ENCODE measurements at places on chromosomes 3 and 15.

DNA sequence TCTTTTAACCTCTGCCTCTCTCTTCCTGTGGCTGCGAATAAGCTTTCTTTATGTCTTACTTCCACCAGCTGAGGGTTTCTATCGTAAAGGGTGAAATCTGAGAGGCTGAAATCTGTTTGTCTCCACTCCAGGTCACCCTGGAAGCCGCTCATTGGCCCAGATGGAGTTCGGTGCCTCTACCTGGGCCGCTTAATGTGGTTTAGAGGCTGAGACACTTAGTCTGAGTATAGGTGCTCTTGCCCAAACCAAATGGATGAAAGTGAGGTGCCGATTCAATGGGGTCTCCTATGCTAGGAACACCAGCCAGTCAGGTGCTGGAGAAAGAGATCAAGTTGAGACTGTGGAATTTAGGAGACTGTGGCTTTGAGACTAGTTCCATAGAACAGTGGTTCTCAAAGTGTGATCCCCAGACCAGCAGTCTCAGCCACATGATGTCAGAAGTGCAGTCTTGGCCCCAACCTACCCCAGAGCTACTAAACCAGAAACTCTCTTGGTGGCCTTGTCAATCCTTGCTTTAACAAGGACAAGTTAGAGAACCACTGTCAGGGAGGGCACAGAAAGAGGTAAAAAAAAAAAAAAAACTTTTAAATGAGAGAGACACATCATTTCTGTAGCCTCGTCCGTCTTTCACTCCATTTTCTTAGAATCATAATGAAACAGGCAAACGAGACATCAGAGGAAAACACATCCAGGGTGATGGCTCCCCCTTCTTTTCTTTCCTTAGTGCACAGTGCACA, 54.9 kb upstream of the CCR2 start:
- no peaks in the 10 kb centered on the region for H3K36me3 ChIP-seq
- no peaks in the 10 kb centered on the region for H3K27me3 ChIP-seq
- H3K4me1 ChIP-seq: no peaks in the 10 kb centered on the region
- H3K4me3 ChIP-seq: no peak overlapping the region

DNA sequence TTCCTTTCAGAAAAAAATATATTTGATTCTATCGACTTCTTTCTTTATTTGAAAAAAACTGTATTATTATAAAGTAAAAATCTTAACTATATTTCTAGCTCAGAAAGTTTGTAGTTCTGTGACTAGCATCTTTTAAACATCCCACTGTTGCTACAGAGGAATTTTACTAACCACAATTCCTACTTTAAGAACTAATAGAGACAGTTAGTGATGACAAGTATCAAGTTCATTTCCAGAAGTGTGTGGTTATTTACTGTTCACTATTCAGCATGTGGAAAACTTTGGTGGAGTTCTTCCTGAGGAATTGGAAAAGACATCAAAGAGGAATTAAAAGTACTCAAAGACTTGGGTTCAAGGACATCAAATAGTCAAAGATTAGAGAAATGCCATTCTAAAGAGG, 524.1 kb upstream of the CBLB start:
- H3K4me1 ChIP-seq: no peaks in the 10 kb centered on the region
- H3K27me3 ChIP-seq: no peaks in the 10 kb centered on the region
- no peak for DNase-seq
- H3K36me3 ChIP-seq: no peaks in the 10 kb centered on the region

DNA sequence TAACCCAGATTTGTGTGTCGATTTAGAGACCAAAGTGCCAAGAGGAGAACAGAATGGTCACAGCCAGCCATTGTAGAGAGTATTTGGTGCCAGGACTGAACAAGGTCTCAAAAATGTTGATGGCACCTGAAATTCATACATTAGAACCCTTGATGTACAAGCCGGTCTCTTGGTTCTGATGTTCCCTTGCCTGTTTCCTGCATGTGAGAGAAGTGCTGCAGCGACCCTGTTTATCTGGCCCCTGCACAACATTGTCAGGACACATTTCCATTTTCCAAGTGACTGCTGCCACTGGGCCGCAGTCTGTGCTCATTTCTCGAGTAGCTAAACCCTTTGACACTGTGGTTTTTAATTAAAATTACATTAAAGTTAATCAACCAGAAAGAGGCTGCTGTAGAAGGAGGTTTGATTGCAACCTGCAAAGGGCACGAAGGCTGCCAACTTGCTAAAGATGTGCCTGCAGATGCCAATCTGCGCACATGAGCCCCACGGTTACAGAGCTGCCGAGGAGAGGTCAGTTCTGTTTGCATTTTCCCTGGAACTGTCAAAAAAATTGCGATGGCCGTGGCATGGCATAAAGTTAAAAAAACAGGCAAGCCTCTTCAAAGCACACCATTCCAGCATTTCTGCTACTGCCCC, 136.4 kb upstream of the CMC1 start:
- no peaks in the 10 kb centered on the region for H3K27me3 ChIP-seq
- no peak for DNase-seq
- no peak overlapping the region for H3K4me3 ChIP-seq
- H3K27ac ChIP-seq: no peak overlapping the region

- peak overlapping the region; percentile 93 for H3K4me3 ChIP-seq
- H3K36me3 ChIP-seq: no peaks in the 10 kb centered on the region
- DNase-seq: no peak
- H3K27ac ChIP-seq: no peak overlapping the region
- peaks cover 61% of the 10 kb centered on the region for H3K27me3 ChIP-seq
These were observed 1.3 kb upstream of the ITPR1 start for GRCh38 chr3:4491855-4492207.

- no peaks in the 10 kb centered on the region for H3K27me3 ChIP-seq
- H3K27ac ChIP-seq: no peak overlapping the region
- peaks cover 5% of the 10 kb centered on the region for H3K4me1 ChIP-seq
- H3K36me3 ChIP-seq: peaks cover 26% of the 10 kb centered on the region
These were observed 10.0 kb downstream of the POC1A start for GRCh38 chr3:52144034-52144795.

GRCh38 chr3:24129549-24129948, 184.5 kb downstream of the NR1D2 start:
- no peaks in the 10 kb centered on the region for H3K4me1 ChIP-seq
- no peak overlapping the region for H3K4me3 ChIP-seq
- H3K27ac ChIP-seq: no peak overlapping the region
- H3K27me3 ChIP-seq: peaks cover 37% of the 10 kb centered on the region
- DNase-seq: no peak

- H3K27me3 ChIP-seq: peaks cover 39% of the 10 kb centered on the region
- peak within 1 kb of the TSS; percentile 89 for H3K4me3 ChIP-seq
- peaks cover 4% of the 10 kb centered on the region for H3K4me1 ChIP-seq
- H3K27ac ChIP-seq: no peak within 1 kb of the TSS
- peak; percentile 79 for DNase-seq
- no peaks in the 10 kb centered on the region for H3K36me3 ChIP-seq
These were observed at the start of gene DOCK3 for GRCh38 chr3:50674349-50675178. TSS of gene DOCK3 (plus strand) at chr3:50674927. CDS start at chr3:50675264, 337 bp downstream.

DNA sequence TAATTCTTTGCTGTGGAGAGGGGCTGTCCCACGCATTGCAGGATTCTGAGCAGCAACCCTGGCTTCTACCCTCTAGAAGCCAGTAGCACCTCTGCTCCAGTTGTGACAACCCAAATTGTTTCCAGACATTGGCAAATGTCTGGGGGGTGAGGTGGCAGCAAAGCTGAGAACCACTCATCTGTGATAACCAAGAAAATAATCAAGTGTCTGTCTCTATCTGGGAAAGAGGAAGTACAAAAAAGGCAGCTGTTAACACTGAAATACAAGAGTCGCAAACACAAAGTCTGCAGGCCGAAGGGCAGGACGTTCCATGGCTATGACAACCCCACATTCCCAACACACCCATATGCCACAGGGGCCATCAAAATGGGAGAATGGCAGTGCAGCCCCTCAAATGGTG, 42.2 kb upstream of the GNB5 start:
- no peak for DNase-seq
- H3K4me3 ChIP-seq: no peak overlapping the region
- peaks cover 18% of the 10 kb centered on the region for H3K36me3 ChIP-seq
- H3K27me3 ChIP-seq: no peaks in the 10 kb centered on the region
- H3K27ac ChIP-seq: no peak overlapping the region
- peaks cover 7% of the 10 kb centered on the region for H3K4me1 ChIP-seq

- peak overlapping the region; percentile 47 for H3K27ac ChIP-seq
- H3K4me1 ChIP-seq: no peaks in the 10 kb centered on the region
- no peaks in the 10 kb centered on the region for H3K36me3 ChIP-seq
- no peak for DNase-seq
- H3K4me3 ChIP-seq: peak overlapping the region; percentile 53
These were observed 3.2 kb downstream of the ZIC1 start for GRCh38 chr3:147412261-147412916.

DNA sequence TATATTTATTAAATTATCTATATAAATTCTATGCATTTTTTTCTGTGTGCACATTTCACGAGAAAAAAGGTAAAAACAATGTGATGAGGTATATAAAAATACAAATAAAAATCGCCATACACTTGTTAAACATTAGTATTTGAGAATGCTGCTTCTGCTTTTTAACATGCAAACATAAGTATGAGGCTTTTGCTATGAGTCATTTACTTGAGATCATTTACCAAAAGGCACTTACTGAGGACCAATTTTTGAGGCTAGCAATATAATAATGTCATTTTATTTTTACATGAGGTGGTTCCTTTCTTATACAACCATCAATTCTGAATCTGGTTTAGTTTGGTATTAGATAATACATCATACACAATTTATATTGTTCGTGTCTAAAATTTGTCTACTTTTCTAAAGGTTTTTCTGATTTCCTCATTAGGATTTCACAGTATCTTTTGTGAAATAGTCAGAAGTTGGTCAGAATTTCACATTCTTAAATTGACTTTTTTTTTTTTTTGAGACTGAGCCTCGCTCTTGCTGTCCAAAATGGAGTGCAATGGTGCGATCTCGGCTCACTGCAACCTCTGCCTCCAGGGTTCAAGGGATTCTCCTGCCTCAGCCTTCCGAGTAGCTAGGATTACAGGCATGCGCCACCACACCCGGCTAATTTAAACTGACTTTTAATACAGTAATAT, 25.6 kb downstream of the DCUN1D1 start:
- H3K27ac ChIP-seq: no peak overlapping the region
- H3K27me3 ChIP-seq: no peaks in the 10 kb centered on the region
- no peaks in the 10 kb centered on the region for H3K4me1 ChIP-seq
- peaks cover 82% of the 10 kb centered on the region for H3K36me3 ChIP-seq

- no peaks in the 10 kb centered on the region for H3K27me3 ChIP-seq
- peaks cover 3% of the 10 kb centered on the region for H3K4me1 ChIP-seq
- no peak overlapping the region for H3K4me3 ChIP-seq
- no peak for DNase-seq
- H3K36me3 ChIP-seq: no peaks in the 10 kb centered on the region
- H3K27ac ChIP-seq: no peak overlapping the region
These were observed 6.0 kb upstream of the RTP1 start for GRCh38 chr3:187191271-187191670.

DNA sequence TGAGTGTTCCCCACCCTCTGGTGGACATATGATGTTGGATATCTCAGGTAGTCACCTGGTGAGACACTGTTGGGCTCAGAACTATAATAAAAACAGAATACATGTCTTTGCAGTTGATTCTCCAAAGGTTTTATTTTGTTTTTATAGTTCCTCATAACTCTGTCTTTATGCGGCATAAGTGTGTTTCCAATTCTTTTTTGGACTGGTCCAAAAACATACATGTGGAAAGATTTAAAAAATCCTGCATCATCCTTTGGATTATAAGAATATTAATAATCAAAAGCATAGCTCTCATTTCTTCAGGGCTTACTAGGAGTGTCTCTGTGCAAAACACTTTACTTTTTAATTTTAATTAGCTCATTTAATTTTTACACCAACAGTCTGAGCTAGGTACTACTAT, 71.0 kb upstream of the ANKRD34C start:
- DNase-seq: no peak
- H3K27ac ChIP-seq: no peak overlapping the region

- H3K36me3 ChIP-seq: peaks cover 23% of the 10 kb centered on the region
- no peaks in the 10 kb centered on the region for H3K4me1 ChIP-seq
- H3K4me3 ChIP-seq: no peak overlapping the region
- no peak for DNase-seq
These were observed 24.5 kb downstream of the CHDH start for GRCh38 chr3:53821631-53822121.

DNA sequence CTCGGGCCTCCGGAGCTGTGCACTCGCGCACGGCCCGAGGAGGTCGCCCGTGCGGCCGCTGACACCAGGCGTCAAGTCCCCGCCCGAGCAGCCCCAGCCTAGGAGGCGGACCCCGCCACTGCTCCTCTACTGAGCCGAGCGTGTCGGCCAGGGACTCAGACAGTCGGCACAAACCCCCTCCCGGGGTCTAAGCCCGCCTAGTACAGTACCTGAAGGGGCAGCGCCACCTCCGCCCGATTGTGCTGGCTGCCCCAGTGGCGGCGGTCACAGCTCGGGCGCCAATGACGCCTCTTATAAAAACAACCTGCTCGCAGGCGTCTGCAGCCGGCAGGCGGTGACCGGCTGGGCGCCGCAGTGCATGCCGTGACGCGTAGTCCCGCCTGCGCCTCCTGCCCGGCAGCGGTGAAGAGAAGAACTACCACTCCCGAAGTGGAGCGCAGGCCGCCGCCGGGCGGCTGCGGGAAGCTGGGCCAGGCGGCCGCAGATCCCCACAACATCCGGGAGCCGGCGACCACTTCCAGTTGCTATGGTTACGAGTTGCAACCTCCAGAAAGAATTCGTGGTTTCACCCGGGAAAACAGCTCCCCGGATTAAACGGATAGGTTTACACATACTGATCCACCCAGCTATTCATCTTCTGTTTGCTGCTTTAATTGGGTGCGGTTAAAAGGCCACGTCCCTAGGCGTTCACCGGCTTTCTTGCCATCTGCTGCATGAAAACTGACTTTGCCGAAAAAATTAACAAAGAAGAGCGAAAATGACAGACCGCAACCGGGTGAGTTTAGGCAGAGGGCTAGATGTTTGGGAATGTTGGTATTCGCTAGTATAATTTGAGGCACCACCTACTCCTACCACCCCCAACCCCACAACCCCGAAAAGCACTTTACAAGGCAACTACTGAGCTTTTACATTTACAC, at the start of the genes CCPG1 and PIERCE2:
TSS of gene CCPG1 (minus strand) at position 348 of the 917 bp plus-strand sequence. CDS start 18,935 bp downstream, outside the sequence.
TSS of gene PIERCE2 (plus strand) at position 484 of the 917 bp plus-strand sequence. CDS start at position 758, 274 bp downstream.
- no peaks in the 10 kb centered on the region for H3K4me1 ChIP-seq
- H3K27me3 ChIP-seq: no peaks in the 10 kb centered on the region
- H3K36me3 ChIP-seq: no peaks in the 10 kb centered on the region
- H3K27ac ChIP-seq: peak within 1 kb of the TSS; percentile 91

DNA sequence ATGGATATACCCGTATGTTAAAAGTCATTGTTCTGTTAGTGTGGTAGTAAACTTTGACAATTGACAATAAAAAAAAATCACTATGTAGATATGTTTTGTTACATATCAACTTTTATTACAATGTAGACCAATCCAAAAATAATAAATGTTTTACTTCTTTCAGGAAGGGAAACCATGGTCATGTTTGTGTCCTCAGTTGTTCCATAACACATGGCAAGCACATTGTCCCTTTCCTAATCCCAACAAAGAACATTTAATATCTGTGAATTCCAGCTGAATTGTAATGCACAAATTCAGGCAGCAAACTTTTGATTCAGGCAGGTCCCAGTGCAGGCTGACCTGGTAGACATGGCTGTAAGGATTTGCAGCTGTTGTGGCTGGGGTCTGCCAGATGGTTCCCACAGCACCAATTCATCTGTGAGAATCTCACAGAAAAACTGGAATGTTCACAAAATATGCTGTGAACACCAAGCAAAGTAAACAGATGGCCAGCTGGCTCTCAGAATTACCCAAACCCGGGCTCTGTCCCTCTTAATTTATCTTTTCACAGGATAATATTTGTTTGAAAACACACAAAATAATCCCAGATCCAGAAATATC, 1.9 kb upstream of the SPG21 start:
- no peak for DNase-seq
- no peaks in the 10 kb centered on the region for H3K27me3 ChIP-seq
- no peaks in the 10 kb centered on the region for H3K36me3 ChIP-seq

Measured in endodermal cell (in vitro differentiated cells).